Lung (tissue), 17 donors: ENCODE measurements at places on chromosomes 13 and 19. TPM values are rescaled to one million over a fixed set of nuclear protein-coding genes. Genes with fewer than 3 reads are reported as not detected.

SLC10A2 gene
- not detected for polyA plus RNA-seq

PEAK3 gene
- 7.4 TPM for polyA plus RNA-seq

SH3GL1 gene
- polyA plus RNA-seq: 53.1 TPM

NDUFA13 gene
- 301 TPM for polyA plus RNA-seq

UGGT2 gene
- polyA plus RNA-seq: 8.2 TPM

GJB6 gene
- polyA plus RNA-seq: not detected

WDR88 gene
- not detected for polyA plus RNA-seq

TBC1D4 gene
- polyA plus RNA-seq: 4.3 TPM

GAPDHS gene
- not detected for polyA plus RNA-seq

CPAMD8 gene
- polyA plus RNA-seq: 24.3 TPM

ZNF221 gene
- 0.71 TPM for polyA plus RNA-seq

ZNF177 gene
- 1.00 TPM for polyA plus RNA-seq

ZNF486 gene
- 2.7 TPM for polyA plus RNA-seq

MYO16 gene
- polyA plus RNA-seq: 0.39 TPM

SLC1A6 gene
- not detected for polyA plus RNA-seq

C19orf73 gene
- 3.1 TPM for polyA plus RNA-seq

ZNF530 gene
- polyA plus RNA-seq: 2.1 TPM

LIM2 gene
- not detected for polyA plus RNA-seq

TTC9B gene
- polyA plus RNA-seq: not detected

LILRB1 gene
- polyA plus RNA-seq: 8.1 TPM
